ENCODE measurements at places on chromosomes 3 and 15.
A peak's percentile ranks its signal among the peaks of the same experiment; 100 is the strongest.

GRCh38 chr15:51600114-51600513 lies 22.5 kb downstream of the DMXL2 start:
- peak; percentile 51 for DNase-seq

- DNase-seq = no peak
These were observed 157.3 kb upstream of the CGNL1 start for GRCh38 chr15:57218826-57219576.

GRCh38 chr15:43792761-43793476 lies 799 bp downstream of the SERF2 start:
- DNase-seq = no peak

DNA sequence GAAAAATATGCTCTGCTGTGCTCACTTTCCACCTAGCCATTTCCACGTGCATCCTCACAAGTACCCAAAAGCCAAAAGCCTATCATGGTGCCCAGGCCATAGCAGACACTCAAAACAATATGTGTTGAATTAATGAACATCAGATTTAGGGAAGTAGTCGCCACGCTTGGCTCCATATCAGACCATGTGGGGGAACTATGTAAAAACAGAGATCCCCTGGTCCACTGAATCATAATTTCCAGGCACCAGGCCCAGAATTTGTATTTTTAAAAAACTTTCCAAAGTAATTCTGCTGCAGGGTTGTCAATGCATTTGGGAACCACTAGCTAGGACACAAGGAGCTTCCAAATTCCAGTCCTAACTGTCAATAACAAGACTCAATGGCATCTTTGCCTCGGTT lies 77.3 kb downstream of the CNTN3 start:
- DNase-seq = no peak

- DNase-seq = no peak
These were observed 143.3 kb downstream of the CMSS1 start for GRCh38 chr3:99960941-99961340.

GRCh38 chr3:135012101-135012500 lies 217.0 kb downstream of the EPHB1 start:
- DNase-seq = no peak

- DNase-seq = peak; percentile 29
These were observed 46.0 kb downstream of the KLF13 start for GRCh38 chr15:31372635-31373091.

GRCh38 chr3:156216216-156216615 lies 95.8 kb downstream of the KCNAB1 start:
- no peak for DNase-seq

Data from epithelial cell of prostate (primary cell).